ENCODE measurements at places on chromosomes 2 and 18.

GRCh38 chr2:47056868-47057686 is 98.0 kb downstream of the STPG4 start:
- no peak for DNase-seq

DNA sequence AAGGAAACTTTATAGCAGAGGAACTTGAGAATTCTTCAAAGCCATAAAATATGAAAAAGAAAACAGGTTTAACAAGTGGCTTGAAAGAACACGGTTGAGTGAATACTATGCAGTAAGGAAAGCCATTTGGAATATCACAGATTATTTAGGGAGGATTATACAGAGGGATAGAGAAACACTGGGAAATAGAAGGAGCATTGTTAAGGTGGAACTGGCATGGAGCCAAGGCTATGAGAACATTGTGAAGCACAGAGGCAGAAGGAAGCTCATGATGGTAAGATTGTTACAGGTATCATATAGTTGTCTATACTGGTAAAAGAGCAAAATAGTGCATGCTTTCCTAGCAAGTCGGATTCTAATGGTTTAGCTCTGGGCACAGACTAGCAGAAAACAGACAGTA is 87.1 kb downstream of the SS18 start:
- DNase-seq, result no peak

DNA sequence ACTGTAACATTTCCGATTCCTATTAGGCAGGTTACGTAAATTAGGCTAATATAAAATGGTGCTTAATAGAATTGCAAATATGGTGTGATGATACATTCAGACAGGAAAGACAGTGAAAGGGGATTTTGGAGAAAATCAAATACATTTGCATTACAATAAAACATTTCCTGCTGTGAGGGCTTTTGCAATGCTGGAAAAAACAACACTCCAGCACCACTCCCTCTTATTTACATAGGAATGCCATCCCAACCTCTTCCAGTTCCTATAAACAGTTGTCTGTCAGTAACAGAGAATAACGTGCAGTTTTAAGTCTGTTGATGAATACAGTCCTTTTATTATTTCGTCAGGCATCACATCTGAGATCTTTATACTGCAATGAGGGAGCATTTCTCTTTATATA is 298.8 kb upstream of the FANCL start:
- DNase-seq, result no peak

GRCh38 chr2:168642873-168643272 is 159.6 kb upstream of the NOSTRIN start:
- DNase-seq, result no peak
